ENCODE measurements at places on chromosomes 3 and 15.

DNA sequence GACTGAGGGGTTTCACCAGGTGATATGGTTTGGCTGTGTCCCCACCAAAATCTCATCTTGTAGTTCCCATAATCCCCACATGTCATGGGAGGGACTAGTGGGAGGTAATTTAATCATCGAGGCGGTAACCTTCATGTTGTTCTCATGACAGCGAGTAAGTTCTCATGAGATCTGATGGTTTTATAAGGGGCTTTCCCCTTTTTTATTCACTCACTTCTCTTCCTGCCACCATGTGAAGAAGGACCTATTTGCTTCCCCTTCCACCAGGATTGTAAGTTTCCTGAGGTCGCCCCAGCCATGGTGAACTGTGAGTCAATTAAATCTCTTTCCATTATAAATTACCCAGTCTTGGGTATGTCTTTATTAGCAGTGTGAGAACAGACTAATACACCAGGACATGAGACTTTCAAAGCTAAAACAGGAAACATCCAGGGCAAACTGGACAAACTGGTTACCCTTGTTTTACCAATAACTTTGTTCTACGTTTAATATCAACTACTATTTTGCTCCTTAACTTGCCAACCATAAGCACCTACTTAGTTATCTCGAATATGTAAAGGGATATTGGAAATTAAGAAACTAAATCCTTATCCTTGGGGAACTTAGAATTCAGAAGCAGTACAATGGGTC lies 98.2 kb downstream of the MYH15 start:
- DNase-seq, result no peak
- H3K27me3 ChIP-seq, result no peaks in the 10 kb centered on the region

- H3K27ac ChIP-seq, result no peak overlapping the region
- H3K27me3 ChIP-seq, result no peaks in the 10 kb centered on the region
- no peaks in the 10 kb centered on the region for H3K4me1 ChIP-seq
- DNase-seq, result no peak
Observed at GRCh38 chr15:63708126-63708772, 111.1 kb downstream of the FBXL22 start.

- peak overlapping the region; percentile 70 for H3K4me3 ChIP-seq
- H3K27ac ChIP-seq, result peak overlapping the region; percentile 81
- H3K36me3 ChIP-seq, result no peaks in the 10 kb centered on the region
- no peak for DNase-seq
- H3K27me3 ChIP-seq, result no peaks in the 10 kb centered on the region
- H3K4me1 ChIP-seq, result peaks cover 13% of the 10 kb centered on the region
Observed at GRCh38 chr3:48716508-48716981, 476 bp downstream of the IP6K2 start.

- peak within 1 kb of the TSS; percentile 84 for H3K27ac ChIP-seq
- no peaks in the 10 kb centered on the region for H3K36me3 ChIP-seq
- peak within 1 kb of the TSS; percentile 94 for H3K4me3 ChIP-seq
- H3K4me1 ChIP-seq, result peaks cover 57% of the 10 kb centered on the region
- peak; percentile 83 for DNase-seq
Observed at GRCh38 chr3:188154014-188154808, at the start of gene LPP. LPP (plus strand) TSS chr3:188154157; CDS start chr3:188406121, 251,964 bp downstream.

- H3K4me1 ChIP-seq, result no peaks in the 10 kb centered on the region
- no peak overlapping the region for H3K4me3 ChIP-seq
- no peaks in the 10 kb centered on the region for H3K36me3 ChIP-seq
- H3K27ac ChIP-seq, result no peak overlapping the region
Observed at GRCh38 chr15:99282121-99282520, 30.8 kb downstream of the LRRC28 start.

DNA sequence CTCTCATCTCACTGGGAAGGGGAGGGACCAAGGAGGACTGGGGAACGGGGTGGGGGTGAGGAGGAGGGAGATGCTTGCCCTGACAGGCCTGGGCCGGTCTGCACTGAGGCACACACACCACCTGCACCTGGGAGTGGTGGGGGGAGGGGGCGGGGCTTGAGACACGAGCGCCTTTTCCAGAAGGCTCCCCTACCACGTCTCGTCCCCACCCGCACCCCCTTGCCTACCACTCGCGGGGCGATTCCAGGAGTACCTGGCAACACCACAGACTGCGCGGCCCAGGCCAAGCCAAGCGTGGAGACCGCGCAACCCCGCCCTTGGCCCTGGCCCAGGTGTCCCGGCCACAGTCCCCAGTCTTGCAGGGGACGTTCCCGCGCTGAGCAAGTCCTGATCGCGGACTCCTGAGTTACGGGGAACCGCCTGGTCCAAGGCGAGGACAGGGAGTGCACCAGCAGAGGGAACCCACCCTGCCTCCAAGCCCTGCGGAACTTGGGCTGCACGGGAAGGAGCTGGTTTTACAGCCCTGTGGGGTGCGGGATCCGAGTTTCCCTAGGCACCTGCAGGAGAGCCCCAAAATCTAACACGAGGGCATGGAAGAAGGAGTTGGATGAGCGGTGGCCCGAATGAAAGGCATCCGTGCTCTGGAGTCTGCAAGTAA lies 68.1 kb upstream of the SH3GL3 start:
- no peaks in the 10 kb centered on the region for H3K4me1 ChIP-seq
- H3K27me3 ChIP-seq, result peaks cover 34% of the 10 kb centered on the region
- DNase-seq, result no peak
- H3K36me3 ChIP-seq, result no peaks in the 10 kb centered on the region
- no peak overlapping the region for H3K4me3 ChIP-seq

GRCh38 chr3:150349314-150350097 lies 58.6 kb upstream of the TSC22D2 start:
- H3K36me3 ChIP-seq, result no peaks in the 10 kb centered on the region
- H3K27me3 ChIP-seq, result no peaks in the 10 kb centered on the region
- H3K4me1 ChIP-seq, result peaks cover 4% of the 10 kb centered on the region

- H3K27ac ChIP-seq, result no peak overlapping the region
- H3K27me3 ChIP-seq, result no peaks in the 10 kb centered on the region
- no peaks in the 10 kb centered on the region for H3K36me3 ChIP-seq
- H3K4me1 ChIP-seq, result no peaks in the 10 kb centered on the region
- DNase-seq, result no peak
- H3K4me3 ChIP-seq, result no peak overlapping the region
Observed at GRCh38 chr3:54982807-54983206, 54.9 kb upstream of the LRTM1 start.

DNA sequence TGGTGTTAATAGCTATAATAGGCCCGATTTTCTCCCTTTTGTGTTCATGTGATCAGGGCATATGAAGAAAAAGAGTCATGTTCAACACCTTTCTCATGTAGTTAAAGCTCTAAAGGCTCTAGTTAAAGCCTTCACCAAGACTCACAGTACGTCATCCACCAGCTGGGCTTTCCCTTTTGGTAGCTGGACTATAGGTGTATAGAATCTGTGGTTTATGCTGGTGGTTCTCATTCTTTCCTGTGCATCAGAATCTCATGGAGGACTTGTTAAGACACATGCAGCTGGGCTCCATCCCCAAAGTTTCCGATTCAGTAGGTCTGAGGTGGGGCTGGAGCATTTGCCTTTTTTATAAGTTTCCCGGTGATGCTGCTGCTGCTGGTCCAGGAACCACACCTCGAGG lies 31.0 kb downstream of the CFAP91 start:
- no peak overlapping the region for H3K27ac ChIP-seq
- DNase-seq, result no peak
- H3K4me3 ChIP-seq, result no peak overlapping the region
- H3K4me1 ChIP-seq, result no peaks in the 10 kb centered on the region
- H3K36me3 ChIP-seq, result no peaks in the 10 kb centered on the region
- H3K27me3 ChIP-seq, result no peaks in the 10 kb centered on the region

- no peaks in the 10 kb centered on the region for H3K36me3 ChIP-seq
- no peak overlapping the region for H3K27ac ChIP-seq
- H3K4me1 ChIP-seq, result no peaks in the 10 kb centered on the region
- H3K4me3 ChIP-seq, result no peak overlapping the region
Observed at GRCh38 chr15:62868507-62868906, 174.0 kb upstream of the TPM1 start.

Measured in adrenal gland (tissue), 19 donors.